ENCODE measurements at places on chromosomes 11 and 22.
A peak's percentile ranks its signal among the peaks of the same experiment; 100 is the strongest.

DNA sequence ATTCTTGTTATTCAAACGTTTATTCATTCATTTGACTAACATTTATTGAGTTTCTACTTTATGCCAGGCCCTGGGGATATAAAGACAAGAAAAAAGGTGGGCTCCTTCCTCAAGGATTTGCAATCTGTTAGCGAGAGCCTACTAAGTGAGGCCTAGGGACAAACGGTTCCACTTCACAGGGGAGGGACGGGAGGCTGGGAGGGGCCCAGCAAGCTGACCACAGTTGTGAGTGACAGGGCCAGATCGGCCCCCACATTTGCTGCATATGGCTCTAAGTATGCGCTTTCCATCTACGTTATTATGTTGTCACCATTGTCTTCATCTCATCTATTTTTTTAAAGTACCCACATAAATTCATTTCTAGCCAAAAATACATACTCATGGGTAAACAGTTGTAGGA is 271.1 kb downstream of the BUD13 start:
- H3K4me3 ChIP-seq: no peak overlapping the region
- H3K4me1 ChIP-seq: no peaks in the 10 kb centered on the region
- H3K36me3 ChIP-seq: no peaks in the 10 kb centered on the region
- DNase-seq: no peak
- H3K27ac ChIP-seq: no peak overlapping the region

GRCh38 chr11:117855912-117856651 is 20.4 kb downstream of the FXYD6 start:
- peaks cover 2% of the 10 kb centered on the region for H3K36me3 ChIP-seq
- no peaks in the 10 kb centered on the region for H3K27me3 ChIP-seq
- peak; percentile 9 for DNase-seq
- no peaks in the 10 kb centered on the region for H3K4me1 ChIP-seq

- no peak for DNase-seq
- H3K4me3 ChIP-seq: no peak overlapping the region
- H3K4me1 ChIP-seq: no peaks in the 10 kb centered on the region
- no peaks in the 10 kb centered on the region for H3K36me3 ChIP-seq
Measured at GRCh38 chr11:2517016-2517385, 72.2 kb downstream of the KCNQ1 start.

- H3K4me3 ChIP-seq: no peak overlapping the region
- no peaks in the 10 kb centered on the region for H3K36me3 ChIP-seq
- H3K4me1 ChIP-seq: peaks cover 3% of the 10 kb centered on the region
- no peak overlapping the region for H3K27ac ChIP-seq
Measured at GRCh38 chr11:12599408-12600143, 74.6 kb upstream of the TEAD1 start.

GRCh38 chr22:19874307-19875060 is 19.8 kb upstream of the GNB1L start:
- H3K36me3 ChIP-seq: no peaks in the 10 kb centered on the region
- no peaks in the 10 kb centered on the region for H3K4me1 ChIP-seq
- peak; percentile 63 for DNase-seq
- H3K27me3 ChIP-seq: no peaks in the 10 kb centered on the region
- no peak overlapping the region for H3K4me3 ChIP-seq

Data from kidney (tissue), 22 donors.